ENCODE measurements at places on chromosomes 12 and 14.

DNA sequence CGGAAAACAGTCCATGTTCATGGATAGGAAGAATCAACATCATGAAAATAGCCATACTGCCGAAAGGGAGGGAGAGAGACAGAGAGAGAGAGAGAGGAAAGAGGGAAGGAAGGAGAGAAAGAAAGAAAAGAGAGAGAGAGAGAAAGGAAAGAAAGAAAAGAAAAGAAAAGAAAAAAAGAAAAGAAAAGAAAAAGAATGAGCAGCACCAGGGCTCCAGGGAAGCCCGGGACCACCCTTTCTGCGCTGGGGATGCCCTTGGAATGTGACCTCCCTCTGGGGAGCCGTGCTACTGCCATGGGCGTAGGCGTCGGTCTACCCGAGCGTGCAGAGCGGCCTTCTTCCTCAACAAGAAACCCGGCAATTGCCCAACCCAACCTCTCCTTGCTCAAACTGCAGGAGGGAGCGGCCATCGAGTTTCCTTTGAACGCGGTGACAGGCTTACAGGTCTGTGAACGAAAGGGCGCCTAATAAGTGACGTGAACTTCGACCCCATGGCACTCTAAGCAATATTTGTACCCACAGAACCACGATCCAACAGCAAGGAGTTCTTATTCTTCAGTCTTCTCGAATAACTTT, 16.9 kb downstream of the OR6S1 start:
- DNase-seq: no peak

- DNase-seq: no peak
Observed at GRCh38 chr14:99346470-99347080, 74.6 kb upstream of the BCL11B start.

DNA sequence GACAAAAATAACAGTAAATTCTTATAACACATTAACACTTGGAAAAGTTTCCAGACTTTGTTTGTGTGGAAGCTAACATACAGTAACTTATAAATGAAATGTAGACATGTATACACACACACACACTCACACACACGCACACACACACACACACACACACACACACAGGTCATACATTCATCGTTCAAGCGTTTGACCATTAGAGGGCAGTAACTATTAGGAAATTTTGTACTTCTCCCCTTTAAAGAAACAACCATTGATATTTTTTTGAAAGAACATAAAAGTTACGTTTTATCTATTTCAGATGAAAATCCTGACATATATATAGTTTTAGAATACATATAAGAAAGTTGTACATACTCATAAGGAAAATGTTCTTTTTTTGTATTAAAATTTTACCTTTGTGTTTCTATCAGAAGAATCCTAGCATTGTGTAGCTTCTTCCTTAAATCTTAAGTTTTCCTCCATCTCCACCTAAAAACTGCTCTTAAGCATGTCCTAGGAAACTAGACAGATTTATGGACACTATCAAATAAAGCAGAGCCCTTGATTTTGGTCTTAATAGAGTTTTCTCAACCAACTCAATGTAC, 29.0 kb downstream of the PTPRQ start:
- DNase-seq: peak; percentile 34

GRCh38 chr12:43329375-43329774, 222.6 kb downstream of the ADAMTS20 start:
- DNase-seq: no peak

GRCh38 chr12:104281636-104282035, 21.9 kb upstream of the EID3 start:
- DNase-seq: no peak

DNA sequence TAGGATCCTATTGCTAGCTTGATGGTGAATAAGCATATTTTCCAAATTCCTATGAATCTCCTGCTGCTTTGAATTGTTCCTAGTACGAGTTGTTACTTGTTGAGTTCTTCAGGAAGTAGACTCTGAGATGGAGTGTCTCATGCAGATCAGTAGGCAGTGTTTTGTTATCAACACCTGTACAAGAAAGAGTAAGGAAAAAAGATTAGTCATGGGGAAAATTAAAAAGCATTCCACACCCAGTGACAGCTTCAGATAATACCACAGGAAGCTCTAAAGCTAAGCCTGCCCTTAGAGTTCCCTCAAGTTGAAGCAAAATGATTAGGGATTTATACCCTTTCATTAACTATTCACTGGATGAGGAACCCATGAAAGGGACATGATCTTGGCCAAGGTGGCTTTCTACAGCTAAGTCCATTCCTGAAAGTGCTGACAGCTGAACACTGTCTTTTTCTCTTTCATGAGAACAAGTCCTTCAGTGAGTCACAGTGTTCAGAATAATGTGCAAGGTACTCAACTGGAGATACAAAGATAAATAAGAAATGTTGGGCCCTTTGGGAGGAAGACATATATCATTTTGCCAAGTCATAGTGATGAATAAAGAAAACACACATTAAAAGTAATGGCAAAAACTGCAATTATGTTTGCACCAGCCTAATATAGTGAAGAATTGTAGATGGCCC, 49.1 kb downstream of the CCER1 start:
- DNase-seq: no peak

DNA sequence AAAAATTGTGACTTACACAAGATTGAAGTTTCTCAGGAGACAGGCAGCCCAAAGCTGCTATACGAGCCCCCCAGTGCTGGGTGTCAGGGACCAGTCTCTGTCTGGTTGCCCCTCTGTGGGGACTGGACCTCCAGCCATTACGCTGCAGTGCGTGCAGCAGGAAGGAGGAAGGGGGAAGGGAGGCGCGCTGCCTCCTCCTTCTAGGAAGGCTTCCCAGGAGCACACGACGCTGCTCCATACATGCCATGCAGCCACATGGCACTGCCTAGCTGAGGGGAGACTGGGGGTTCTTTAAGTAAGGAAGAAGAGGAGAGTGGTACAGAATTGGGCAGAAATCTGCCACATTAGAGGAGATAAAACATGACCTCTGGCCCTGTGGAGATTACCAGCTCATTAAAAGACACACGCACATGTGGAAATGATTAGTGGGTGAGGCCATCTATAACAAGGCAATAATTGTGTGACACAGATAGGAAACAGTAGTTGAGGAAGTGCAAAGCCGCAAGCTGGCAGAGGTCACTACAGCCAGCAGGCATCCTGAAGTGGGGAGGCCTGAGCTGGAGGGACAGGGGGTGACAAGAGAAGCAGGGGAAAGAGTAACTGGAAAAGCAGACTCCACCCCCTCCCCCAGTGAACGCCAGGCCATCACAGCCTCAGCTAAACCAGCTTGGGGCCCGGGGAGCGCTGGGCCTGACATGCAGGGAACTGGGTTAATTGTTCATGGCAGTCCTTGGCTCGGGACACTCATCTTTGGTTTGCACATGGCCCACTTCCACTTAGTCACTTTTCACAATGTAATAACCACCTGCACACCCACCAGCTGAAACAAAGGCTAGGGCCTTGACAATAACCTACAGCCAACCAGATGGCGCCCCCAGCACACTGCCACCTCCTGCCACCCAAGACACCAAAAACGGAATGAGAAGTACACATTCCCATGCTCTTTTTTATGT, 39.6 kb downstream of the CCDC88C start:
- DNase-seq: no peak

DNA sequence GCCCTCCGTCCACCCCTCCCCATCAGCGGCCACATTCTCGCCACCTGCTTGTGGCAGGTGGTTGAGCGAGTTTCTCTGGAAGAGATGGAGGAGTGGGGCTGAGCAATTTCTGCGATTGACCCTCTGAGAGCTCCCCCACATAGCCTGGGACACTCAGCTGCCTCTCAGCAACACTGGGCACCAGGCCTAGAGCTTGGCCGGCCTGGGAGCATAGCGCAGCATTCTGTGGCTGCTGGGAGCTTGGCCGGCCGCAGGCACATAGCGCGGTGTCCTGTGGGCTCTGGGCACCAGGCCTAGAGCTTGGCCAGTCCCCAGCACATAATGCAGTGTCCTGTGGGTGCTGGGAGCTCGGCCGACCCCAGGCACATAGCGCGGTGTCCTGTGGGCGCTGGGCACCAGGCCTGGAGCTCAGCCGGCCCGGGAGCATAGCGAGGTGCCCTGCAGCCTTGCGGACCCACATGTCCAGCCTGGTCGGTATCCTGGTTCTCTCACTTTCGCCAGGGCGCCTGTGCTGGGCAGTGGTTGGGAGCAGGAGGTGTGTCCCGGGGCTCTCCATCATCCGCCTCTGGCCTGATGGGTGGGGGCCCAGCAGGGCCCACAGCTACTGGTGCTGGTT, 43.8 kb downstream of the LRCOL1 start:
- no peak for DNase-seq

DNA sequence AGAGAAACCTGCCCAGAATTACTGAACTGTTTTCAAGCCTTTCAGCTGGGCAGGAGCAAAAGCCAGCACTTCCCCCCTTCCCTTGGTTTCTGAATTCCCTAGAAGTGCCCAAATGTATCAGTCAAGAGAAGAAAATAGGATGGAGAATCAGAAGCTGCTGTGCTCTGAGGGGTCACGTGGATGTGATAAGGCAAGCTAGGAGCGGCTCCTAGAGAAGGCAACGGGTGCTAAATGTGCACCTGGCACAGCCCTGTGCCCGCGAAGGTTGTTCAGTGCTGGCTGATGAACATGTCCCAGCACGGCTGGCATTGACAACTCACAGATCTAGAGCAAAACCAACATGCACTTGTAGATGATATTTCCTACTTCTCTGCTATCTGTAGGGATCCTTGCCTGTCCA, 8.3 kb downstream of the EMG1 start:
- no peak for DNase-seq

- peak; percentile 83 for DNase-seq
Observed at GRCh38 chr14:86430853-86431252, 900.9 kb downstream of the FLRT2 start.

- no peak for DNase-seq
Observed at GRCh38 chr12:66548338-66549049, 130.4 kb downstream of the GRIP1 start.

- no peak for DNase-seq
Observed at GRCh38 chr12:53236443-53237111, 4.6 kb upstream of the RARG start.

DNA sequence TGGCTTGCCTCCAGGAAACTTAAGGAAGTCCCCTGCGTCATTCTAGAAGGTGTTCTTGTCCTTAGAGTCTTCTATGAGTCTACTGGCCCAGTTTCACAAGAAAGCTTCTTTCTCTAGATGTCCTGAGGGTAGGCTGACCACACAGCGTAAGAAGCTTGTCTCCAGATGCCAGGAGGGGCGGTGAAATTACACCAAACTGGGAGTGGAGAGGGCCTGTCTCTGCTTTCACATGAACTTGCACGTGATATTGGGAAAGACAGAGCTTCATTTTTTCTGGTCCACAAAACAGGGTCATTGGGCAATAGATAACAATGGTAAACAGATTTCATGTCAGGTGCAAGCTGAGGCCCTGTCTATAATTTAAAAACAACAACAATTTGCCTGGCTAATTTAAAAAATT, 85.7 kb upstream of the TBX3 start:
- no peak for DNase-seq

DNA sequence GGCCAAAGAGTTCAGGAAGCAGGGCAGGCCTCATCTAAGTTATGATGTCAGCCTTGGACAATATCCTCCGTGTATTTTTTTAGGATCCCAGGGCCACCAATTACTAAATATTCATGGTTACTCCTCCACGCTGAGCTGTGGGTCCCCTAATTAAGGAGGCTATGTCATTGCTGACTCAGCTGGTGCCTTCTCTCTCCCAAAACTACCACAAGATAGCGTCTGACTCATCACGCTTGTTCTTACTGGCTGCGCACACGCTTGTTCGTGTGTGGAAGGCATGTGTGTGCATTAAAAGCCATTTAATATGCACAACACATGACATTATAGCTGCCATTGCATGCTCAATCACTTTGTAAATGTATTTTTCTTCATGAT, 78.3 kb downstream of the GSC start:
- no peak for DNase-seq

DNA sequence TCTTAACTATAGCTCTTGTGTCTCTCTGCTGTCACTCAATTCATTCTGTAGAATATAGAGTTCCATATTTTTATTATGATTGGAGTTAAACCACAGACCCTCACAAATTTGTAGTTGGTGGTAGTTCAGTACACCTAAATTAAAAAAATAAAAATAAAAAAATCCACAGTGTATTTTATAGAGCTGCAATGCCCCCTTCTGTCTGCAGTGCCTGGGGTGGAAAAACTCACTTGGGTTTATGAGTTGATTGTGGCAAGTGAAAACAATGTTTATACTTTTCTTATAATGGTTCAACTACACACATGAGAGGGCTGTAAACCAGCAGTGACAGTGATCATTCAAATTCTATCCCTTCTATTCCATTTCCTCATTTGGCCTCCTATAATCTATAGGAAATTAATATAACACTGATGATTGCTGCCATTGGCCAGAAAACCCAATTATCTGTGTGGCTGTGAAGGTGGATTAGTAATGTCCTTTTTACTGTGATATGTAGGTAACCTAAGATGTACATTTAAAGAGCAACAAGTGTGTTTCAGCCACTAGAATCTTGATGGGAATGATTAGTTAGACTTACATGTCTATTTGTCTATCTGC, 166.9 kb upstream of the LRIG3 start:
- peak; percentile 19 for DNase-seq

DNA sequence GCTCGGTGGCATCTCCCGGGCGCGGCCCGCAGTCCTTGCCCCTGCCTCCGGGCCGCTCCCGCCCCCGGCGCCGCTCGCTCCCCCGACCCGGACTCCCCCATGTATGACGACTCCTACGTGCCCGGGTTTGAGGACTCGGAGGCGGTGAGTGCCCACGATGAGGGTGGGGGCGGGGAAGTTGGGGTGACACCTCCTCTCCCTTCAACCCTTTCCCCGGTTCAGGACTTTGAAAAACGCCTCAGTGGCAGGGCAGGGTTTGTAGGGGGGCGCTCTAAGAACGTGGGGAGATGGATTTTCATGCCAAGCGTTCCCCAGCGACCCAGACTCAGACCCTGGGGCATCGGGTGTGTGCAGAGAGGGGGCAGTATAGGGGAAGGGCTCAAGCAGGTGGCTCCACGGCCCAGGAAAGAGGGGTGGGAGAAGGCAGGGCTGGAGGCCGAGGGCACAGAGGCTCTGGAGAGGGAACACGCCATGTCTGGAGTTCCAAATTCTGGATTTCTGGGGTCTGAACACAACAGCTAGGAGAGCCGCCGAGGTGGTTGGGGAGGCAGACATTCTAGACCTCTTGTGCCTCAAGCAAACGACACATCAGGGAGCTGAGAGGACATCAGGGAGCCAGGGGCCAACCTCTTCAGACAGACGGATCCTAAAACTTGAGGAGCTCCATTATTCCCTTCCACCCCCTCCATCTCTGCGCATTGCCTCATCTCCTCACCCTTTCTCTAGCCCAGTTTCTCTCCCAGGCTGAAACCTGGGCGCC, 715 bp downstream of the CACNB3 start:
- DNase-seq: peak; percentile 16

- DNase-seq: no peak
Observed at GRCh38 chr12:10214136-10214894, 1.6 kb downstream of the GABARAPL1 start.

DNA sequence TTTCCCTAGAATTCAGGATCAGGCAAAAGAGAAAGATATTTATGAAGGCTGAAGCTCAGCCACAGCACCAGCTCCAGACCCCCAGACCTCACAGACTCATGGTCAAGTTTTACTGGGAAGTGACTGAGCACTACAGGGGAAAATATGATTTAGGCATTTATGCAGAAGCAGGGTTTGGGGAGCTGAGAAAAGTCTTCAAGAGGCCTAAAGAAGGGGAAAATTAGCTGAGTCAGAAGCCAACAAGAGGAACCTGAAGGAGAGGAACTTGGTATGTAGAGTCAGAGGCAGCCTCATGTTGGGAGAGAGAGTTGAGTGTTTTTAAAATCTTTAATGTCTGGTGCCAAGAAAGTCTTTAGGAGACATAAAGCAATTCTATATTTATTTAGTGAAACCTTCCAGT, 63.0 kb downstream of the FOS start:
- DNase-seq: no peak

- no peak for DNase-seq
Observed at GRCh38 chr12:57221169-57221917, 4.7 kb downstream of the NXPH4 start.

- DNase-seq: peak; percentile 75
Observed at GRCh38 chr14:79274641-79275291, 936.5 kb downstream of the DIO2 start.

Data from NCI-H1694 treated with DMSO at 0.1 percent for 48 hours (cell line).